ENCODE measurements at places on chromosomes 11 and 22.

DNA sequence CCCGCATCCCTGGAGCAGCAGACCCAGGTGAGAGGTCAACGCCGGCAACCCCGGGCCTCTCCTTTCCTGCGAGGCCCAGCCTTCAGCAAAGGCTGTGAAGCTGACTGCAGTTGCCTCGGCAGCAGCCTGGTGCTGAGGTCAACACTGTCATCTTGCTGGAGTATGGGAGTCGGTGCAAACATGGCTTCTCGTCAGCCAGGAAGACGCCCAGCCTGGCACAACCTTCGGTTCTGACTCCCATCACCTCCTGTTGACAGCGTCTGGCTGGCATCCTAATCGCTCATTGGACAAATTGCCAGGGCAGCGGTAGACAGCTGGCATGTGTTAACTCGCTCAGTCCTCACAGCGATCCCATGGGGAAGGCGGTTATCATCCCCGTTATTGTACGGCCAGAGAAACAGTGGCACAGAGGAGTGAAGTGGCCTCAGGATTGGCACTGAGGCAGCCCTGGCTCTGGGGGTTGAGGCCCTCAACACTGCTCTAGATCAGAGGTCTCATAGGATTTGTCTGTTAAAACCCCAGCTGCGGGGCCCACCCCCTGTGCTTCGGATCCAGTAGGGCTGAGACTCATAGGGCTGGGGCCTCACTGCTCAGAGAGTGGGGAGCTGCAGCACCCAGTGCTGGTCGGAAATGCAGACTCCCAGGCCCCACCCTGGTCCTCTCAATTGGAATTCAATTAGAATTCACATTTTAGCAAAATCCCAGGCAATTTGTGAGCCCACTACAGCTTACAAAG is 39.3 kb upstream of the TP53I11 start:
- DNase-seq = no peak

DNA sequence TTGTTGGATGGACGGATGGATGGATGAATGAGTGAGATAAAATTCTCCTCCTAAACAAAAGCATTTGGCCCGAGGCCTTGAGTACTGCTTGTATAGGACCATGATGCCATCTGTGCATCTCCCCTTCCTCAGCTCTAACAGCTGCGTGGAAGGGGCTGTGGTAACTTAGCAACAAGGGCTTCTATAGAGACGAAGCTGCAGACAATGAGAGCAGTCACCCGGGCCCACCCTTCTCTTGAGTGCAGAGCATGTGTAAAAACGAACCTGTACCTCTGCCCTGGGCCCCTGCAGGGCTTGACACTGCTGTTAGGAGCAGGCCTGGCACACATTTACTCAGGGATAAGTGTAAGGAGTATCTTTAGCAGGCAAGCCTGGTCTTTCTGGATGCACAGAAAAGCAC is 391.5 kb downstream of the CADM1 start:
- no peak for DNase-seq

- no peak for DNase-seq
These were observed 228.5 kb upstream of the SESN3 start for GRCh38 chr11:95459291-95460042.

DNA sequence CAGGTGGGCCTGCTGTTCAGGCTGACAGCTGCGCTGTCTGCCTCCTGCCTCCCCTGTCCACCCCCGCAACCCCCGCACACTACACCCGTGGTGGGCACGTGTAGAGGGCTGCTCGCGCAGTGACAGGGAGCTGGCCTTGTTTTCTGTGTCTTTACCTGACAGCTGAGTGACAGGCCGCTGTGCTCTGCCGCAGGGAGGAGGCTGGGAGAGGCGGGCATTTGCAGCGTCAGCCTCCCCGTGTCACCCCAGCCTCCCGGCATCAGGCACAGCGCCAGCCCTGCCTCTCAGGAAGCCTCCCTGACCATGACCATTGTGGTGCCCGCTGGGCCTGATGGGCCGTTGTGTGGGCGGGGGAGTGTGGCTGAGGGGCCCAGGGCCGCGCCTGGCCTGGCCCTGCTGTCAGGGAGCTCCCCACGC is 32.0 kb upstream of the RELT start:
- no peak for DNase-seq

DNA sequence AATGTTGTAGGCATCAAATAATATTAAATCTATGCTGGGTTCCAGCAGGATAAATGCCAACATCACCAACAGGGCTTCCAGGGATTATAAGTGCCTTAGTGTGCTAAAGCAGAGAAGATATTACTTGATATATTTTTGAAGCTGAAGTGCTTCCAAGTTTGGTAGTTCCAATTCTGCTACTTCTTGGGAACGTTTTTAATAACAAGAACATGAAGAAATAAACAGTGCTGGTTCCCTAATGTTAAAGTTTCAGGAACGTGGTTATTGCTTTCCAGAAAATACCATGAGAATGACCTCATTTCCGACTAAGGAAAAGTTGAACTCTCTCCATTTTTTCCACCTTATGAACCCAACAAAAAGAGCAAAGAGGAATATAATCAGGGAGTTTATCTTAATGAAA is 4.6 kb upstream of the RNF185 start:
- DNase-seq = no peak

GRCh38 chr11:121337078-121337477 is 44.5 kb downstream of the SC5D start:
- DNase-seq = no peak

- no peak for DNase-seq
These were observed 7.7 kb upstream of the FLI1 start for GRCh38 chr11:128686021-128686741.

DNA sequence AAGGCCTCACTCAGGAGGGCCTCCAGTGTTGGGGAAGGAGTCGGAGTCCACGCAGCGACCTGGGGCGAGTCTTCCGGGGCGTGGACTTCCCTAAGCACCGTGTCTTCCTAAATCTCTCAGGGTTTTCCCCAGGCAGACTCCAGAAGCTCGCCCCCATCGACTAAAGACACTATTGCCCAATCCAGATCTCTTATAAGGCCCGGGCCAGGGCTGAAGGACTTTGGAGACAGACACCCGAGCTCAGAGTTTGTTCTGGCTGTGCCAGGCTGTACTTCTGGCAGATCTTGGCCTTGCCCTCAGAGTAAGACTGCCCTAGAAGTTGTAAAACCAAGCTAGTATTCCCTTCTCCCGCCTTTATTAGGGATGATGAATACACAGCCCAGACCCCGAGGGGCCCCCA is 191.4 kb downstream of the BUD13 start:
- DNase-seq = no peak

- DNase-seq = no peak
These were observed 26.3 kb upstream of the RASD2 start for GRCh38 chr22:35514366-35514765.

All from CD4-positive, alpha-beta T cell treated with Interleukin-21 for 1 hour (primary cell).